ENCODE measurements at places on chromosomes 6 and 20.

- no peak for DNase-seq
These were observed 16.8 kb downstream of the BCL2L1 start for GRCh38 chr20:31705598-31706597.

DNA sequence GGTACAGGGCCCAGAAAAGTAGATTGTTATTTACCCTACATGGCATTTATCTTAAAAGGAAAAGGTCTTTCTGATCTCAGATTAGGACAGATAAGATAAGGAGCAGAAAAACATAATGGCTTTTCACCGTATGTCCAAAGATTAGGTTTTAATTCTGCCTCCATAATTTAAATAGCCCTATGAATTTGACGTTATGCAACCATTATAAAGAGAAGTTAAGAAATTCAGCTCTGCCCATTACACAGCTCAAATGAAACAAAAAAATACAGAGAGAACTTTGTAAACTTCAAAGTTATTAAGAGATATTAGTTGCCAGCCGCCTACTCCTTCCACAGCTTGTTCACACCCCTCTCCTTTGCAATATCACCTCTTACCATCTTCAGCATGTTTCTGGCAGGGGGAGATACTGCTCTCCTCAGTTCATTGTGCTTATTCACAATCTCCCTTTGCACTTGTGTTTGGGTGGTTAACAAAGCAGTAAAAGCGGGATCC lies 8.1 kb downstream of the CRISP3 start:
- DNase-seq, result no peak

GRCh38 chr6:135520781-135521180 lies 23.2 kb upstream of the AHI1 start:
- DNase-seq, result no peak

DNA sequence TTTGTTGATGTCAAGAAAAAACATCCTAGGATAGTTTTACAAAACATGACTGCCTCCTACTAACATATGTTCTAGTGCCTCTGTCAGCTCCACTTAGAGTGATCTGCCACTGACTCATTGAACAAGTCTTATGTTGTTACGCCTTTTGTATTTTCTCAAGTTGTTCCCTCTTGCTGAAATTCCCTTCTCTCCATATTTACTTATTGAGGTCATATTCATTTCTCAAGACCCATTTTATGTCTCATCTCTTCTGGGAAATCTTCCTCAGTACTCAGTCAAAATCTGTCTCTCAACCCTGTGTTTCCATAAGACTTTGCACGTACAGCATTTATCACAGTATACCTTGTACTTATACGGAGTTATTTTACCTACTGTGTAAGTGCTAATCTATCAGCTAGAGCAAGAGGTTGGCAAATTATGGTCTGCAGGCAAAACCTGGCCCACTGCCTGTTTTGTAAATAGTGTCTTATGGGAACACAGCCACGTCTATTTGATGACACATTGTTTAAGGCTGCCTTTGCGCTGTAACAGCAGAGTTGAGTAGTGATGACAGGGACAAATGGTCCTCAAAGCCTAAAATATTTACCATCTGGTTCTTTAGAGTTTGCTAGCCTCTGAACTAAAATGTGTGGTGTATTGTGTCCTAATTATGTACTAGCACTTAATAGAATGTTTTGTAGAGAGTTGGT lies 83.4 kb downstream of the ADGRB3 start:
- no peak for DNase-seq

- peak; percentile 28 for DNase-seq
These were observed 36.1 kb downstream of the GMDS start for GRCh38 chr6:2209226-2209809.

GRCh38 chr6:16058201-16058928 lies 70.5 kb upstream of the MYLIP start:
- no peak for DNase-seq

GRCh38 chr6:166839569-166839968 lies 116.8 kb downstream of the RNASET2 start:
- no peak for DNase-seq

DNA sequence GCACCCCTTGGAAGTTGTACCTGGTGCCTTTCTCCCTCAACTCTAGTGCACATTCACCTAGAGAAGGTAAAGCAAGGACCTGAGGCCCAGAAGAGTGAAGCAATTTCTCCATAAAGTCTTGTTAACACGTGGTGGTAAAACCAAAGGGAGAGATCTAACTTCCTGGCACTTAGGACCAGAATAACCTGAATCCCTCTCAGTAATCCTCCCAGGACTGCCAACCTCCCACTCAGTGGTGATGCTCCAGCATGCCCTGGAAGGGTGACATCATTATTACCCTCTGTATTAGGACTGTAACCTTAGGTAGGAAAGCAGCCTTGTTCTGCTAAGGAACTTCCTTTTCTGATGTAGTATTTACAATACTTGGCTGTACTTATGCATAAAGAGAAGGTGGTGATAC lies 330.6 kb upstream of the MARCKS start:
- DNase-seq, result no peak

DNA sequence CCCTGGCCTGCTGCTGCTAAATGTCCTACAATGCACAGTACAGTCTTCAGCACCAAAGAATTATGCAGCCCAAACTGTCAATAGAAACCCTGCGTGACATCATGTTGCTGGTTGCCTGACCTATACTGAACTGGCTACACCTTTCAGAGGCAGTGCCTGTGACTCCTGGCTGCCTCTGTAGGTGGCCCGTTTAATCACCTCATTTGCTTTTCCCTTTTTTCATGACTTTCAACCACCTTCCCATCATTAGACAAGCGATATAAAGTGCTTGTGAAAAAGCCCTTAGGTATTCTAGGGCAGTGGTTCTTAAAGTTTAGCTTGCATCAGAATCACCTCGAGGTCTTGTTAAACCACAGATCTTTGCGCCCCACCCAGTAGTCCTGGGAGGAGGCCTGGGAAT lies 33.0 kb upstream of the RIPOR2 start:
- DNase-seq, result no peak

- no peak for DNase-seq
These were observed 1066.3 kb upstream of the MAP3K7 start for GRCh38 chr6:91653076-91653723.
